Mesothelial cell of epicardium (in vitro differentiated cells): ENCODE measurements at places on chromosomes 2 and 18.

DNA sequence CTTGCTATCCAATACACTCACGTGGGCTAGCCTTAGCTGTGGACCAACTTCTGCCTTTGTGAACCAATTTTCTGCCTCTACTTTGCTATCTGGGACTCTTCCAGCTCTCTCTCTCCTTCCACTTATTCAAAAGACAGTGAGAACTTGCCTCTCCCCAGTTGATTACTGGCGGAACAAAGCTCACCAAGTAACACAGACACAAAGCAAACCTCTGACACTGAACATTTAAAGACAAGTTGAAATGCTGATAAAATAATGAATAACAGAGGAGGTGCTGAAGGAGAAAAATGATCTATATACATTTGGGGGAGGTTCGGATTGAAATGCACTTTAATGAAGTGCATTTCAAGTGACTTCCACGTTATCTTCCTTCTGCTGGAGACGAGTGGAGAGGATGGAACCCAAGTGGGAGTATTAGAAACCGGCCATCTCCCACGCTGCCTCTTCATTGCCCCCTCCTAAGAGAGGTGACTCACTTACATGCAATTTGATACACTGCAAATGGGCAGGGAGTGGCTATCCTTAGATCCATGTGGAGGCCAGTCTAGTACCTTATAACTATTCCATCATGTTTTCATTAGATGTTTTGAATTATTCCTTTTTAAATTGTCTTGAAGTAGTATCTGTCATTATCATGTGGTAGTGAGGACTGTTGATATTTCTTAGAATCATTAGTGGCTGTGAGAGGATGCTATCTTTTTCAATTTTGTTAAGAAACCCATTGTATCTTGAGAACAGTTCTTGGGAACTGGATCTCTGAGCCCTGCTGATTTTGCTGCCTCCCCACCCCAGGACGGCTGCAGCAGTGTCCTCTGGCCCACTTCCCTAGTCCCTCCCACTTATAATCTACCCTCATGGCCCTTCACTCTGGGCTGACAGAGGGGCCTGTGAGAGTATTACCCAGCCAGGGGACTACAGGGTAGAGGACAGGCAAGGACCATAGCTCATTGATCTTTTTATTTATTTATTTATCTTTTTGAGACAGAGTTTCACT, 6.0 kb upstream of the GLI2 start:
- DNase-seq, result no peak

- no peak for DNase-seq
Measured at GRCh38 chr18:31230495-31230894, 67.8 kb upstream of the DSC1 start.

GRCh38 chr18:13464432-13465123, 246.0 kb downstream of the LDLRAD4 start:
- no peak for DNase-seq

DNA sequence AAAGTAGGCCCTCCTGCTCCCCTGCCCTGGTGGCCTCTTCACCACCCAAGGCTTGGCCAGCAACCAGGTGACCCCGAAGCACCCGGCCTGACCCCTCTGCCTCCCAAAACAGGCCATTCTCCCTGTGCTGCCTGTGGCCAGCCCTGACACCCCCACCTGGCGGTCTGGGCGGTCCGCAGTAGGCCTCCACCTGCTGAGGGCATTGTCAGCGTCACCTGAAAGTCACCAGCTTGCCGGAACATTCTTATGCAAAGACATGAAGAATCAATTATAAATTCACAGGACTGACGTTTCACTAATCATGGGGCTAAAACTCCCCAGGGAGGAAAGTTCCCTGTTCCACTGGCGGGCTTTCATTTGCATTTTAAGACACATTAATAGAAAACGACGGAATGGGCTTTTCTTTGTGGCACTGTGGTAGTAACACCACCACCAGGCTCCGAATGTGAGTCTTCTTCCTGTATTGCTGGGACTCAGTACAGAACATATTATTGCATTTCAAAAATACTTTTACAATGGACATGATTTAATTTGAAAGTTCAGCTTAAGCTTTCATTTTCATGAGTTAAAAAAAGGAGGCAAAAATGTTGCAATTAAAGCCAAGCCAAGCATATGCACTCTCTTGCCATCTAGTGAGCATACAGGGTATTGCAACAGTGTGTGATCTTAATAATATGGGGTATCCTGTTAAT, 57.4 kb downstream of the ADI1 start:
- no peak for DNase-seq

- DNase-seq, result no peak
Measured at GRCh38 chr2:112588611-112589045, 4.2 kb downstream of the CHCHD5 start.

DNA sequence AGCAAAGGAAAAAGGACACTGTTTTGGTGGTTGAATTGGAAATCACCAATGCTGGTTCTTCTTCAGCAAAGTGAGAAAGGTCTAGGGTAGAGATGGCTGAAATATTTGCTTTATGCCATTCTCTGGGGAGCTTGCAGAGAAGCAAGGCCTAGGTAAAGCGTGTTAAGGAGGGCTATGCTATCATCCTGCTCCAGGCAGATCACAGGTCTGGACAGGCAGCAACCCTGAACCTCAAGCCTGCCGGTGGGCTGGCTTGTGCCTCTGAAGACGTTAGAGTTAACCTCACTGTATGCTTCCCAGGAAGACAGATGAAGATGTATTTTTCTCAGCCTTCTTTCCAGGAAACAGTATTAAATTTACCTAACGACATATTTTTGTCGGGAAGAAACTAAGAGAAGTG, 138.5 kb upstream of the LYPD6 start:
- DNase-seq, result no peak

DNA sequence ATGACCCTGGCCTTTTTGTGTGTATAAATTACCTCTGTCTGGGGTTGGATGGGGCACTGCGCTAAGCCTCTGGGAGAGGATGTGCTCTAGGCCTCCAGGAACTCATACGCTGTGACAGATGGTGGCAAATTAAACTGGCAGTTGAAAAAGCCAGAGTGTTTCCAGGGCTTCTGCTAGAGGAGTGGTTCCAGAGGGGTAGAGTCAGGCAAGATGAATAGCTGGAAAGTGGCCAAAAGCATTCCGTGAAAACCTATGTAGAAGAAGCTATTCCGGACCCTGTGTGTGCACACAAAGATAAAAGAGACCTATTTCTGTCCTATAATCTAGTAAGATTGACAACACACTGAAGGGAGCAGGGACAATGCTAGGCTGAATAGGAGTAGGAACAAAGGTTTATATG, 84.8 kb downstream of the ACTR3 start:
- no peak for DNase-seq

- no peak for DNase-seq
Measured at GRCh38 chr2:96503637-96504243, 1.4 kb downstream of the NEURL3 start.

DNA sequence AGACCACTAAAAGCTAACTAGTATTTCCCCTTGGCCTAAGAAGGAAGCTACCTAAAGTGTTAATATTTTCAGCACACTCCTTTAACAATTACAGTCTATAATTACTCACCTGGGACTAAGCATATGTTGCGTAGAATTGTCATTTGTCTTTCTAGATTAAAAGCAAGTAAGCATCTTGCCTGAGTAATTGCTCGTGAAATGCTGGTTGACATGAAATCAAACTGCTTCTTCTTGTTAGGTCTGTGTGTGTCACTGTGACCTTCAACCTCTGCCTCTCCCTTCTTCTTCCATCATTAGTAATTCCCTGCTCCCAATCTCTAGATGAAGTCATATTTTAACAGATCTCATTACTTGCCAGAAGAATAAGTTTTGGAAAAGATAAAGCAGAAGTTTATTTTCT, 212.2 kb downstream of the XIRP2 start:
- DNase-seq, result no peak

DNA sequence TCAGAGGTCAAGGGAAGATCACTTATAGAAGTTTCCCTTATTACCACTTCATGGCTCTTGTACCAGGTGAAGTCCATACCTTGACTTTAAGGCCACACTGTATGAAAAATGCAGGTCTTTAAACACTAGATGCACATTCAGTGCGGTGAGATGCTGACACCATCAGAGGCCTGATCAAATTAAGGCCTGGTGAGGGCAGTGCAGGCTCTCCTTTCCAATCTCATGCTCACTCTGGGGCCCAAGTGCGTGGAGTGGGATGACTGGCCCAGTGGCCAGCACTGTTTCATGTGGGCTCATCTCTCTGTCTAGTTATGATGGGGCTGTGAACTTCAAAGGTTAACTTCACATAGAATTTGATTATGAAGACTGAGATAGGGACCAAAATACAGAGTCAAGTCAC, 281.1 kb downstream of the SLC4A3 start:
- no peak for DNase-seq

GRCh38 chr18:78230911-78231310, 748.7 kb upstream of the SALL3 start:
- no peak for DNase-seq

DNA sequence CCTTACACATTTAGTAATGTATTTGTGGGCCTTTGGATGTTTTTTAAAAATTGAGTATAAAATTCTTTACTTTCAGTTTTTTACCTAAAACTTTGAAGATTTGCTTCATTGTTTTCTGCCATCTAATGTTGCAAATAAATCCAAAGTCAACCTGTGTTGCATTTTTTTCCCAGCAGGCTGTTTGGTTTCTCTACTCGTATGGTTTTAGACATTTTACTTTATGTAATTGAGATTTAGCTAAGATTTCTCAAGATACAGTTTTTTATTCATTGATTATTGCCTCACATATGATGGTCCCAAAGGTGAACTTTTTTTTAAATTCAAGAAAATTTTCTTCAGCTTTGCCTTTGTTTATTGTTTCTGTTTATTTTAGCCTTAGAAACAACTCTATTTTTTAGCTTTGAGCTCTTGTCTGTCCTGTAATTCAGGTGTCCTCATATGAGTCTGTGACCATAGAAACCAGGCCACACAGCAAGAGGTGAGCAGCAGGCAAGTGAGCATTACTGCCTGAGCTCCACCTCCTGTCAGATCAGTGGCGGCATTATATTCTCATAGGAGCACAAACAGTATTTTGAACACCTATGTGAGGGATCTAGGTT, 53.4 kb upstream of the TBR1 start:
- no peak for DNase-seq

DNA sequence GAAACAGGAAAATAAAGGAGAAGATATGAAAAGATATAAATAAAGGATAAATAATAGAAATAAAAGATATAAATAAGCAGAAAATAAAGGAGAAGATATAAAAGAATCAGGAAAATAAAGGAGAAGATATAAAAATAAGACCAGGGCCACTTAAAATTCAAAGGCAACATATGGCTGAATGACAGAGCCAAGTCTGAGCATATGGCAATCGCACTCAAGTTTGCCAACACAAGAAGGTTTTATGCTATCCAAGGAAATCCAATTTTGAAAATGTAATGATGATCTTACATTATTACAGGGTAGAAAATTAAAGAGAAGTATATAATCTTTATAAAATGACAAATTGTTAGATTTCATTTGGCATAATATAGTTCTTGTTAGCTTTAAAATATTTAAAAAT, 33.6 kb downstream of the USP40 start:
- DNase-seq, result no peak

GRCh38 chr2:80461505-80462197, 157.1 kb upstream of the LRRTM1 start:
- DNase-seq, result no peak

DNA sequence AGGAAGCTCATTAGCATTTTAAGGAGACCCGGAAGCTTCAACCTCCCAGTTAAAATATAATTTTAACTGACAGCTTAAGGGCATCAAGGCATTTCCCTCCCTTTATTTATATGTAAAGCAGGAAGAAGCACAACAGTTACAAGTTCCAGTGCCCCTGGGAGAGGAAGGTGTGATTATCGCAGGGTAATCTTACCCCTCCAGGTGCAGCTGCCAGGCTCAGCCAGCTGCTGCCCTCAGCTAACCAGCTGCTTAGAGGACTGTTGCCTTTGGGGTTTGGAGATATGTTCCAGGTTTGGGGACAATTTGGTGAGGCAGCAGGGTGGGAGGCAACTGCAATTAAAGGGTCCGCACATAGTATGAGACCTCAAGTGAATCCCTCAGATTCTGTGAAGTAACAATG, 55.3 kb upstream of the SETBP1 start:
- DNase-seq, result no peak

DNA sequence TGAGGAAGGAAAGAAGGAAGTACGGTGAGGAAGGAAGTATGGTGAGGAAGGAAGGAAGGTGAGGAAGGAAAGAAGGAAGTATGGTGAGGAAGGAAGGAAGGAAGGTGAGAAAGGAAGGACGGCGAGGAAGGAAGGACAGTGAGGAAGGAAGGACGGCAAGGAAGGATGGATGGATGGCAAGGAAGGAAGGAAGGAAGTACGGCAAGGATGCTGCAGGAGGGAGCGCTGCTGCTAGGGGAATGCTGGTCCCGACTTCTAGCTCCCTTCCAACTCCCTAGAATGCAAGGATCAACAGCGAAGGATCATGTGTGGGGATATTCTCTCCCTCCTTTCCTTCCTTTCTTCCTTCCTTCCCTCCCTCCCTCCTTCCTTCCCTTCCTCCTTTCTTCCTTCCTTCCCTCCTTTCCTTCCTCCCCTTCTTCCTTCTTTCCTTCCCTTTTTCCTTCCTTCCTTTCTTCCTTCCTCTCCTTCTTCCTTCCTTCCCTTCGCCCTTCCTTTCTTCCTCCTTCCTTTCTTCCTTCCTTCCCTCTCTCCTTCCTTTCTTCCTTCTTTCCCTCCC, 42.3 kb upstream of the SLC66A3 start:
- no peak for DNase-seq

DNA sequence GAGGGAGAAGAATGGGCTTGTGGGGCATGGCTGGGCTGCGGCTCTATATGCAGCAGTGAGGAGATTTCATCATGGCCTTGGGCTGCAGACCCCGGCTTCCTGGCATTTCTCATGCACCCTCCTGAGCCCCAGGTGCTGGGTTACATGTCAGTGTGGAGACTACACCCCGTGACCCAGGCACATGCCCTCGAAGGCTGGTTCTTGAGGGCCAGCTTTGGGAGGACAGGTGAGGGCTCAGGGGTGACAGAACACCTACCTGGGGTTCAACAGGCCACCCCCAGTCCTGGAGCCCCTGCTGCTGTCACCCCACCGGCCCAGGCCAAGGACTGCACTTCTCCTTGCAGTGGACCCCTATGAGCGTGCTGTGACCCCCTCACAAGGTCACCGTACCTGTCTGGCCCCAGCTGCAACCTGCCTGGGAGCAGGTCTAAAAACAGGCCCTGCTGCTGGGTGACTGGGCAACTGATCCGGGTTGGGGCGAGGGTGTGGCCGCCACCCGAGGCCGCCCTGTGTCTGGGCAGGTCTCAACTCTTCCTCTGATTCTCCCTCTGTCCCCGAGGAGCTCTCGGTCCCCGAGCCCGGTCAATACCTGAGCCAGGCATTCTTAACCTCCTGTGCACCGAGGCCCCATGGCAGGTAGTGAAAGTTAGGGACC, 94.8 kb upstream of the OTOS start:
- DNase-seq, result peak; percentile 37

DNA sequence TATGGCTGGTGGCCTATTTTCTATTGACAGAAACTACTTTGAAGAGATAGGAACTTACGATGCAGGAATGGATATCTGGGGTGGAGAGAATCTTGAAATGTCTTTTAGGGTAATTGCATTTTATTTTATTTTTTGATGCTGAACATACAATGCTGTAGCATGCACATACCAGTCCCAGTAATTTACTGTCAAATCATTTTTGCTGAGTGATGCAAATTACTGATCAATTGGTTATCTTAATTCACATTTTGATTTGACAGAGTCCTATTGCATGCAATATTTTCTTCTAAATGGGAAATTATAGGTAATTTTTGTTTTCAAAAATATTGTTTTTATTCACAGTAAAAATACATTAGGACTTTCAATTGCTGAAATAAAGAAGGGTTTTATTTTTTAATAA, 387.3 kb downstream of the GALNT13 start:
- no peak for DNase-seq
